ENCODE measurements at places on chromosomes 6 and 20.
A peak's percentile ranks its signal among the peaks of the same experiment; 100 is the strongest.

- DNase-seq: no peak
Observed at GRCh38 chr20:41567615-41568014, 50.6 kb downstream of the CHD6 start.

DNA sequence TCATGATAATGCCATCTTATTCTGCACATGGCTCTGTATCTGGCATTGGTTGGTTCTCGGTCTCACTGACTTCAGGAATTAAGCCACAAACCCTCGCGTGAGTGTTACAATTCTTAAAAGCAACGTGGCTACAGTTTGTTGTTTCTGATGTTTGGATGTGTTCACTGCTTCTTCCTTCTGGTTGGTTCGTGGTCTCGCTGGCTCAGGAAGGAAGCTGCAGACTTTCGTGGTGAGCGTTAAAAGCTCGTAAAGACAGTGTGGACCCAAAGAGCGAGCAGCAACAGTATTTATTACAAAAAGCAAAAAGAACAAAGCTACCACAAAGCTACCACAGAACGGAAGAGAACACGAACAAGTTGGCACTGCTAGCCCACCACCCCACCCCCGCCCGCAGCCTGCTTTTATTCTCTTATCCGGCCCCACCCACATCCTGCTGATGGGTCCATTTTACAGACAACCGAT lies 51.1 kb downstream of the MYLIP start:
- no peak for DNase-seq

- DNase-seq: no peak
Observed at GRCh38 chr6:43184268-43184985, 2.4 kb downstream of the CUL9 start.

DNA sequence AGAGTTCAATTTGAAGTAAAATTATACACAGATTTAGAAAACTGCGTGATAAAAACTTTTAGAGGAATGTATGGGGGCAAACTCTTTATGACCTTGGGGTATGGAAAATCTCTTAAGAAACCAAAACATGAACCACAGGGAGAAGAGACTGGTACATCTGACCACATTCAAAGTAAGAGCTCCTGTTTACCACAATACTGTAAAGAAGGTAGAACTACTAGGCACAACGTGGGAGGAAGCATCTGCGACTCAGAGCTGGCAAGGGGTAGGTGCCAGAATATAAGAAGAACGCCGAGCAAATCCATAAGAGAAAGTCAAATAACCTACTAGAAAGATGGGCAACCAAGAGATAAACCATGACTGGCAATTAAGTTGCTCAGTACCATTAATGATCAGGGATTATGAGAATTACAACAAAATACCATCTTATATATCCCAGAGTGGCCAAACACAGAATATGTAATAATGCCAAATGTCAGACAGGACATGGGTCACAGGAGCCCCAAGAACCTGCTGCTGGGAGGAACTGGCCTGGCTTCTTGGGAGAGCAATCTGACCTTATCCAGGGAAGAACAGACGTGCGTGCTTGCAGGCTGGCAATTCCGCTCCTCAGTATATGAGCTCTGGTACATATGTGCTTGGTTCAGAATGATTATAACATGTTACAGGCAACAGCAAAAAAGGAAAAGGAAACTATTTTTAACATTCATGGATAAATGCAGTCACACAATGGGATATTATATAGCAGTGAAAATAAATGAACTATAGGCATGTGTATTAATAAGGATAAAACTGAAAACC lies 50.2 kb downstream of the INSM1 start:
- DNase-seq: no peak

DNA sequence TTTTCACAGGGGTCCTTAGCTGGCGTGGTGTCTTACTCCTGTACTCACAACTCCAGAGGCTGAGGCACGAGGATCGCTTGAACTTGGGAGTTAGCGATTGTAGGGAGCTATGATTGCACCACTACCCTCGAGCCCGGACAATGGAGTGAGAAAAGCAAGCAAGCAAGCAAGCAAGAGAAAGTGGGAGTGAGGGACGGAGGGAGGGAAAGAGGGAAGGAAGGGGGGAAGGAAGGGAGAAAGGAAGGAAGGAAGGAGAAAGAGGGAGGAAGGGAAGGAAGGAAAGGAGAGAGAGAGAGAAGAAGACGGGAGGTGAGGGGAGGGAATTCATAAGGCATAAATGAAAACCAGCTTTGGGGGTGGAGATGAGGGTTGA lies 120.5 kb downstream of the TRIM27 start:
- DNase-seq: no peak

DNA sequence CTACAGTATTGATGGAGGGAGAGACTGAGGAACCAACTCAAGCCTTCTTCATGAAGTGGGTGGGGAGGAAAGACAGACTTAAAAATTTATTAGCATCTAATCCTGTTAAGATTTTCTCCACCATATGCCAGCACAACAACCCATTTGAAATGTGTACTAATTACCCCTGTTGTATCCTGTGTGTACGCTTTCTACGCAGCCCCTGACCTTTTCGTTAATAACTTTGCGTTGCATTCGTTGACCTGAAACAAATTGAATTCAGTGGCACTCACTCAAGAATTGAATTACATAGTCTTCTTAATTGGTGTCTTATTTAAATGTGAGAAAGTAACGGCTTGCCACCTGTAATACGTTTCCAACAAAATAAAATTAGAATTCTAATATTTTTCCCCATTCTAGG lies 113.9 kb downstream of the LINC00237 start:
- DNase-seq: no peak

GRCh38 chr6:119110601-119111548 lies 32.4 kb upstream of the FAM184A start:
- peak; percentile 52 for DNase-seq

DNA sequence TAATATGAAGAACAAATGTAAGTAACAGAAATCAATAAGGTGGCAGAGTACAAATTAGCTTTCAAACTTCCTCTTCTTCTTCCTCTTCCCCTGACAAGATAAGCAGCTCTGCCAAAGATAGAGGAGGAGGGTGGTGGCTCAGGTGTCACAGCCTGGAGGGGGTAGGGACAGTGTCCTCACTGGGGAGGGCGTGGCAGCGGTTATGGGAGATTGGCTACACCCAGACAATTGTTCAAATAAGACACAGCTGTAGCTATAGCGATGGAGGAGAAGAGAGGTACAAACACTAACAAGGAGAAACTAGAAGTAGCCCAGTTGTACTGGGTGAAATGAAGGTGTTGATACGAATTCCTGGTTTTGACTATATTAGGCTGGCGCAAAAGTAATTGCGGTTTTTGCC lies 198.5 kb downstream of the TBXT start:
- no peak for DNase-seq

- no peak for DNase-seq
Observed at GRCh38 chr6:12001706-12002435, 10.2 kb upstream of the HIVEP1 start.

DNA sequence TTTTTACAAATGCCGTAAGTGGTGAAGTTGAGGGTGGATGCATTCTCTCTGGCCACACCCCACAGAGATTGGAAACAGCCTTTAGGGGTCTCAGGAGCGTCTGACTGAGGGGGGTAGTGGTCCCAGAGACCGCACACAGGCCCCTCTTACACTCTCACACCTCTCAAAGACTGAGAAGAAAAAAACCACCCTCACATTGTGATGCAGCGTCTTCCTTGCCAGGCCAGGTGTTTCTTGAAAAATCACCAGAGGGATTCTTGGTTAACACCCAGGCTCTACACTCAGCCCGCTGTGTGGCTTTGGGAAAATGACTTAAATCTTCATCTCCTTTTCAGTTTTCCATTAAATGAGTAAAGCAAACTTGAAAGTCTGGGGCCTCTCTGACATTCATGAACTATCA lies 115.8 kb upstream of the SPTLC3 start:
- DNase-seq: no peak

GRCh38 chr6:90179190-90180169 lies 117.2 kb downstream of the BACH2 start:
- DNase-seq: no peak

DNA sequence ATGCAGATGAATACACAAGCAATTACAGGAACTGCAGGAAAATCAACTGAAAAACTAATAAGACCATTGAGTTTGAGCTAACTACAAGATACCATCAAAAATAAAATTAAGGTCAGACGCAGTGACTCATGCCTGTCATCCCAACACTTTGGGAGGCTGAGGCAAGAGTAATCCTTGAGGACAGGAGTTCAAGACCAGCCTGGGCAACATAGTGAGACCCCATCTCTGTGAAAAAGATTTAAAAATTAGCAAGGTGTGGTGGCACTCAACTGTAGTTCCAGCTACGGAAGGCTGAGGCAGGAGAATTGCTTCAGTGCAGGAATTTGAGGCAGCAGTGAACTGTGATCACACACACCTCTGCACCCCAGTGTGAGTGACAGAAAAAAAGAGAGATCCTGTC lies 419.9 kb upstream of the SOX4 start:
- DNase-seq: no peak

GRCh38 chr6:162055365-162055764 lies 672.2 kb downstream of the PRKN start:
- no peak for DNase-seq

- DNase-seq: no peak
Observed at GRCh38 chr6:151807513-151808370, at the start of gene ESR1. Gene ESR1 (plus strand): TSS chr6:151807682. CDS start chr6:151807913, 231 bp downstream.

GRCh38 chr6:144899161-144899560 lies 614.0 kb downstream of the UTRN start:
- peak; percentile 95 for DNase-seq

DNA sequence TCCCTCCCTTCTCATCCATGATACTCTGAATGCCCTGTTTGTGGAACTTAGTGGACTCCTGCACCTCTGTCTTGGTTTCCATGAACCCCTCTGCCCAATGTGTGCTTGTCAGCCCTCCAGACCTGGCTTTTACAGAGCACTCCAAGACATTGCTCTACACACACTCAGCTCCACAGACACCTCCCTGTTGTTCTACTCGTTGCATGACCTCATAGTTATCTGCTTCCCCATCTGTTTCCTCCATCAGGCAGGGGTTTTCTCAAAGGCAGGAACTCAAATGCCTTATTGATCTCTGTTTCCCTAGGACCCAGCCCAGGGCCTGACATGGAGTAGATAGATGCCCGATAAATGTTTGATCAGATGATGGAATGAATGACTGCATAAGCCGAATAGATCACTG lies 13.3 kb downstream of the PLCG1 start:
- no peak for DNase-seq

DNA sequence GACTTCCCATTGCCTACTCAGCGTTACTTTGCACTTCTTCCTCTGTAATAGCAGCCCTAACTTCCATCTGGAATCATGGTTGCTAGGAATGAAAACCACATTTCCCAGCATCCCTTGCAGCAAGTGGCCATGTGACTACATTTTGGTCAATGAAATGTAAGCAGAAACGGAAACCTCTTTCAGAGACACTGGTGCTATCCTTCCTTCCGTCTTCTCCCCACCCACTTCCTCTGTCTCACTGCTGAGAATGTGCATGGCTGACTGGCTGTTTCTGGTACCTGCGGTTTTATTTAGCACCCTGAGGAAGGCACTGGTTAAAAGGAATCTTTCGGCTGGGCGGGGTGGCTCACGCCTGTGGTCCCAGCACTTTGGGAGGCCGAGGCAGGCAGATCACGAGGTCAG lies 107.4 kb downstream of the SCML4 start:
- DNase-seq: peak; percentile 18

- DNase-seq: no peak
Observed at GRCh38 chr6:1336246-1336843, 24.4 kb downstream of the FOXQ1 start.

- DNase-seq: no peak
Observed at GRCh38 chr20:54920491-54920890, 445.1 kb downstream of the DOK5 start.

- peak; percentile 29 for DNase-seq
Observed at GRCh38 chr6:53294095-53294494, 54.7 kb downstream of the ELOVL5 start.

DNA sequence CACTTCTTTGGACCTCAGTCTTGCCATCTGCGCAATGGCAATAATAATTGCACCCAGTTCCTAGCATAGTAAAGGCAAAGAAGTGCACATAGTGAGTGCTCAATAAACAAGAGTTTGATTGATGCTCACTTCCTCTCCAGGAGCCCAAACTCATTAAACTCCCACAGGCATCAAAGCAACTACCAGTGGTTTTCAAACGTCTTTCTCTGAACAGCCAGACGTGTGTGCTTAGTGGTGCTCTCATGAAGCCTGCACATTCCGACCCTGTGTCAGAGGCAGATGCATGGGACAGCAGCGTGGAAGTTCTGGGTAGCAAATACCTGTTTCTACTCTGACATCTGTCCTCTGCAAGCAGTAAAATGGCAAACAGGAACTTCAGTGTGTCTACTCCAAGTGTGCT lies 146.3 kb upstream of the MAFB start:
- DNase-seq: no peak

DNA sequence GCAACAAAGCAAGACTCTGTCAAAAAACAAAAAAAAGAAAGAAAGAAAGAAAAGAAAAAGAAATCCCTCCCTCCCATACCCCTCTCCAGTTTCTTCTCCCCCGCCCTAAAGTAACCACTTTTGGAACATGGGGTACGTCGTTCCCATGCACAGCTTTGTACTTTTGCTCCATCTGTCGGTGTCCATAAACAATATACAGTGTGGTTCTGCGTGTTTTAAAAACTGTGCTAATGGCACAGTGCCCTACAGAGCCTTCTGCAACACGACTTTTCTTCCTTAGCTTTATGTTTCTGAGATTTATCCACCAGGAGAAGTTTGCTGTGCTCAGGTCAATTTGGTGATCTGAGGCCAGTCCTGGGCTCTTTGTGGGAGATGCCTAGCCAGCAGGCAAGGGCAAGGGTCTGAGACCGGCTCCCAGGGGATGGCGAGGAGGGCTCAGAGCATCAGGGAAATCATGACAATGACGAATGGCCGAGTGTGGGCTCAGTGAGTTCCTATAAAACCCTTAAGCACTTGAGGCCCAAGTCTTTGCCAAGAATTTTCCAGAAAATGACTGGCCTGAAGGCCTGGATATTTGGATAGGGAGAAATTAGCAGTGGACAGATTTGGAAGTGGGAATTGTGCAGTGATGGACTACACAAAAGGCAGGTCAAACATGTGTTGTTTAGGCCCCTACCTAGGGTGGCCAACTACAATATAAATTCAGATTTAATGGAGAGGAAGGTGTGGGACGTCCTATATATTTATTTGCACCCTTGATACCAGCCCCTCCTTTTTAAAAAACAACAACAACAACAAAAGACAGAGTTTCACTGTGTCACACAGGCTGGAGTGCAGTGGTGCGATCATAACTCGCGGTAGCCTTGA lies 1.9 kb upstream of the BCAS4 start:
- no peak for DNase-seq

GRCh38 chr6:126064257-126064747 lies 78.0 kb downstream of the TRMT11 start:
- no peak for DNase-seq

DNA sequence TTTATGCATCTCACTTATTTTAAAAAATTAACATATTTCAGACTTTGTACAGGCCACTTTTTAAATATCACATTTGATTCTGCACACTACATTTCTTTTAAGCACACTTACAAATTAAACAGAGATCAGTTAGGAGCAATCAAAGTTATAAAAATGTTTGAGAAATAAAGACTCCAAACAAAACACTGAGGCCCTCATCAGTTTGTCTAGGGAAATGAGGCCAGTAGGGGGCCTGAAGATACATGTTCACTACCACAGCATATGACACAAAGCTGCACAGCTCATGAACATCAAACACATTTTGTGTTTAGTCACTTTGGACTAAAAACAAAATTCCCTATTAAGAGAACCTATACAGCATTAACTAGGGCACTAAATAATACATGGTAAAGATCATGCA lies 180.5 kb downstream of the PDE7B start:
- peak; percentile 61 for DNase-seq

Data from AG10803 (cell line).